Activated CD4-positive, alpha-beta T cell treated with anti-CD3 and anti-CD28 coated beads, Interleukin-2, amount 50 U/mL, for 4 hours (primary cell): ENCODE measurements at places on chromosomes 7 and 10.

DNA sequence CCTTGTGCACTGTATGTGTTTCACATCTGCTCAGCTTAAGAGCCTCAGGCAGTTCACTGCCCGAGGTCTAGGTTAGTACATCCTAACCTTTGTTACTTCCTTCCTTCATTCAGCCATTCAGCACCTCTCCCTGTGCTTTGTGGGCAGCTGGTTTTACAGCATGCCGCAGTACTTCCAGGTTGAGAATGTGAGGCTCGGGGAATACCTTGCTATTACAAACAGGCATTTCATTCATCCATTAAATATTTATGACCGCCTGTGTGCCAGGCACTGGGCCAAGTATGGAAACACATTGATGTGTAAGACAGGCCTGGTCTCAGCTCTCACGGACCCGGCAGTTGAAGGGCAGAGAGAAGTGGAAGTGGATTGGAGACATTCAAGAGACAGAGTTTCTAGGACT is 82.4 kb downstream of the SHH start:
- no peak for DNase-seq

GRCh38 chr10:28375399-28376354 is 72.8 kb upstream of the MPP7 start:
- no peak for DNase-seq

- DNase-seq, result no peak
Measured at GRCh38 chr7:107712896-107713295, 31.0 kb upstream of the CBLL1 start.

GRCh38 chr10:95475003-95475383 is 86.2 kb downstream of the SORBS1 start:
- DNase-seq, result no peak

DNA sequence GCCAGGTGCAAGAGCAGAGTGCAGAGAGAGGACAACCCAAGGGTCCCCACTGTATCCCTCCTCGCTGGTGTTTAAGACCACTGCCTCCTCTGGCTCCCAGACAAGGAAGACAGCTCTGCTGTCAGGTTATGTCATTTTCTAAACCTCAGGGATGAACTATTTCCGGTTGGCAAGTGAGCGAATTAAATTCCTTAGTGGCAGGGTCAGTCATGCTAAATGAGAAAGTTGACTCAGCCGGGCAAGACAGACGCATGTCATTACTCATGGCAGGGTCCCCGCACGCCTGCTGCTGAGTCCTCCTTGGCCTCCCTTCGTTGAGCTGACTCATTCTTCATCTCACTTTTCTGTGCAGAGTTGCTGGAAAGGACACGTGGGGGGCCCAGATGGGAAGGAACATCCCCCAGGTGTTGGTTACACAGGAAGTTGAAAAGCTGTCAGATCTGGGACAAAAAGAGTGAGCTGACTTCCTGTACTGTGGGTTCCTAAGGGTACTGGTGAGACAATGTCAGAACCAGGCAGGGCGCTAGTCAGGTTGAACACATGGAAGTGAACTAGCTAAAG is 47.1 kb upstream of the UCN3 start:
- peak; percentile 53 for DNase-seq

- no peak for DNase-seq
Measured at GRCh38 chr7:114802632-114803031, 119.3 kb upstream of the MDFIC start.

DNA sequence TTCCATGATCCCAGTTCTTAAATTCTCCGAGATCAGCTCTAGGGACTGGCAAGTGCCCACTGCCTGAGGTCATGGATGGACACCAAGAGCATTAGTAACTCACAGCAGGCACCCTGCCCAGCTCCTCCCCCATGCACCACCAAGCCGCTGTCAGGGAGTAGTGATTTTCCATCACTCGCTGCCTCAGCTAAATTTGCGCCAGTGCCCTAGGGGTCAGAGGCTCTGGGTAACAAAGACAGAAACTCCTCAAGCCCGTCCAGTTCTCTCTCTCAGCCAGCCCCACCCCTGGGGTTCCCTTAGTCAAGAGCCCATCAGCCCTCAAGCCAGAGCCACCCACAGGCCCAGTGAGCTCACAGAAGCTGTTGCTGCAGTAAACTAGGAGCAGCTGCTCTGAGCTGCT is 30.0 kb downstream of the PAX2 start:
- no peak for DNase-seq

GRCh38 chr10:77513781-77514331 is 123.8 kb downstream of the KCNMA1 start:
- no peak for DNase-seq

- DNase-seq, result no peak
Measured at GRCh38 chr7:39417642-39418041, 148.6 kb upstream of the YAE1 start.

GRCh38 chr7:2232766-2233520 is at the start of gene MAD1L1:
Gene MAD1L1, minus strand, starts transcription at chr7:2232945. Its CDS starts 2,812 bp downstream, at chr7:2230133.
- DNase-seq, result peak; percentile 83

DNA sequence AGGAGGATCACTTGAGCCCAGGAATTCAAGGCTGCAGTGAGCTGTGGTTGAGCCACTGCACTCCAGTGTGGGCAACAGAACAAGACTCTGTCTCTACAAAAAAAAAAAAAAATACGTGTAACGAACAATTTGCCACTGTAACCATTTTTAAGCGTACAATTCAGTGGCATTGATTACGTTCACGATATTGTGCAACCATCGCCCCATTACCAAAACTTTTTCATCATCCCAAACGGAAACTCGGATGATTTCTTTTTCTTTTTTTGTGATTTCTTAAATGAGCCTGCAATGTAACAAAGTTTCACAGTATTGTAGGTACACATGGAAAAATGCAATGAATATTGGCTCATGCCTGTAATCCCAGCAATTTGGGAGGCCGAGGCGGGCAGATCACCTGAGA is 9.5 kb downstream of the GRIFIN start:
- no peak for DNase-seq

DNA sequence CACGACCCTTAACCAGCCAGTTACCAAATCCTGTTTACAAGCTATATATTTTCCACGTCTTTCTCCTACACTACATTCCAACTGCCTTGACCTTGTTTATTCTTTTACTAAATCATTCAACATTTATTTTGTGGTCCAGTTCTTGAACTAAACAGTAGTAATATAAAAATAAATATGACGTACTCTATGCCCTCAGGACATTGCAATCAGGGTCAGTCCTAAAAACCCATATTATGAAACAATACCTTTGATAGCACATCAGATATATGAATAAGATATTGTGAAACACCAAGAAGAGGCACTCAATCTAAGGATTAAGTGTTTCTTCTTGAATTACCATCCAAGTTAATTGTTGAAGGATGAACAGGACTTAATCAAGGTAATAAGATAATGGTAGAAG is 52.5 kb upstream of the WNT16 start:
- DNase-seq, result no peak

DNA sequence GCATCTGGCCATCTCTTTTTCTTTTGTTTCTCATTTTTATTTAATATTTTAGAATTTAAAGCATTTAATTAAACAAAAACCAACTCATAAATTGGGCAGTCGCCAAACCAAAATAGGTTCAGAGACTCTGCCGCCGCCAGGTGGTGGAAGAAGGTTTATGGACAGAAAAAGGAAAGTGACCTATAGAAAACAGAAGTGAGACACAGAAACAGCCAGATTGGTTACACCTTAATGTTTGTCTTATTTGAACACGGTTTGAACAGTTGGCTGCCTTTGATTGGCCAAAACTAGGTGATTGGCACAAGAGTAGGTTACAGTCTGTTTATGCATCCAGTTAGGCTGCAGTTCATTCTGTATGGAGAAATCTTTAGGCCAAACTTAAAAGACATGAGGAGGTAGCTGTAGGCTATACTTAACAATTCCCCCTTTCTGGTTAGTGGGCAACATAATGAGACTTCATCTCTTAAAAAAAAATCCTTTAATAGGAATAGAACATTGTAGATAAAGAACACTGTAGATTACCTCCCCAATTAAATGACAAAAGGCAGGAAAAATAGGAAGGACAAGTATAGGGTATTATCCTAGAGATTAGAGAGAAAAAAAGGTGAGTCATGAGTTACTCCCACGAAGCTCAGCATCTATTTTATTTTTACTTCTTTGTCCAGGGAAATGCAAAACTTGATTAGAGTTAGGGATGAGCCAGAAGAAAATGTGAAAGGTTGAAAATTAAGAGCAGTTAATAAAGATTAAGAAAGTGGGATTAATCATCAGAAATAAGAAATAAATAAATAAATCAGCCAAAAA is 23.9 kb upstream of the CYCS start:
- DNase-seq, result no peak

- DNase-seq, result no peak
Measured at GRCh38 chr7:28837216-28837615, 120.9 kb downstream of the TRIL start.

GRCh38 chr7:139943401-139943800 is 114.3 kb downstream of the TBXAS1 start:
- no peak for DNase-seq

- DNase-seq, result no peak
Measured at GRCh38 chr7:125089171-125089570, 159.5 kb upstream of the POT1 start.

GRCh38 chr7:10034843-10035556 is 938.7 kb upstream of the PHF14 start:
- DNase-seq, result no peak

GRCh38 chr7:21538936-21539495 is 3.8 kb upstream of the DNAH11 start:
- no peak for DNase-seq

DNA sequence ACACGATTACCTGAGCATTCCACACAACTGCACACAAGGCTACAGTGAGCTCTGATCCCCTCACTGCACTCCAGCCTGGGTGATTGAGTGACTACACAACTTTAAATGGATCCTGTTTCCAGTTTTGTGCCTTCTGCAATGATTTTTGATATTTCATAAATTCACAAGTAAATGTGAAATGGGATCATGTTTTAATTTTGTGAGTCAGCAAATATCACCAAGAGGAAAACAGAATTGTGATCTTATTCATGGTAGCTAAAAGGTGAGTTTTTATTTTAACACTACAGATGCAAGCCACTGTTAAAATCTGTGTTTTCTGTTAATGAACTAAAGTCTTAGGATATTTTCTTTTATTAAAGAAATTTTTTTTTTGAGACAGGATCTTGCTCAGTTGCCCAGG is 11.4 kb downstream of the ICA1 start:
- DNase-seq, result no peak

DNA sequence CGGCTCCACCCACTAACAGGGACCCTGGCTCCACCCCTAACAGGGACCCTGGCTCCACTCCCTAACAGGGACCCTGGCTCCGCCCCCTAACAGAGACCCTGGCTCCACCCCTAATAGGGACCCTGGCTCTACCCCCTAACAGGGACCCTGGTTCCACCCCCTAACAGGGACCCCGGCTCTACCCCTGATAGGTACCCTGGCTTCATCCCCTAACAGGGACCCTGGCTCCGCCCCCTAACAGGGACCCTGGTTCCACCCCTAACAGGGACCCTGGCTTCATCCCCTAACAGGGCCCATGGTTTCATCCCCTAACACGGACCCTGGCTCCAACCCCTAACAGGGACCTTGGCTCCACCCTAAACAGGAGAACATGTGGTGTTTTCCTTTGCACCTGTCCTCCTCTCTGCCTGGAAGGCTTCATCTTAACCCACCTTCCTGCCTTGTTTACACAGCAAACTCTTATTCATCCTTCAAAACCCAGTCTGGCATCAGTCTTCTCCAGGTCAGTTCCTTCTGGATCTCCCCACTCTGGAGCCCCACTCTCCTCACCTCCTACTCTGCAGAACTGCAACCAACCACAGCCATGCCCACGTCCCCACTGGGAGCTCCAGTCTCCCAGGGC is 58.0 kb downstream of the CHST15 start:
- DNase-seq, result no peak

DNA sequence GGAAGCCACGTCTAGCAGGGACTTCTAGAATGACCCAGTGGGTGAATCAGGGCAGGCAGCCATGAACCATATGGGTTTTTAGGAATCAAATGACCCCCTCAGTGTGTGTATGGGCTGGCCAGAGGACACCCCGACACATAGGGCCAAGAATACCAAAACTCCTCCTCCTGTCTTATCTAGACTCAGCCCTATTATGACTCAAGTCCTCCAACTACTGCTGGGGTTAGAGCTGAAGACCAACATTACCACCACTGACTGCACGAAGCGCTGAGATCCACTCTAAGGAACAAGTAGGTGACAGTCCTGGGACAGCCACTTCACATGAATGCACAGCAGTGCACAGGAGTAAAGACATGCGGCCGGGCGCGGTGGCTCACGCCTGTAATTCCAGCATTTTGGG is 11.5 kb upstream of the SVOPL start:
- DNase-seq, result no peak

- no peak for DNase-seq
Measured at GRCh38 chr10:44898665-44899064, 12.5 kb upstream of the TMEM72 start.

DNA sequence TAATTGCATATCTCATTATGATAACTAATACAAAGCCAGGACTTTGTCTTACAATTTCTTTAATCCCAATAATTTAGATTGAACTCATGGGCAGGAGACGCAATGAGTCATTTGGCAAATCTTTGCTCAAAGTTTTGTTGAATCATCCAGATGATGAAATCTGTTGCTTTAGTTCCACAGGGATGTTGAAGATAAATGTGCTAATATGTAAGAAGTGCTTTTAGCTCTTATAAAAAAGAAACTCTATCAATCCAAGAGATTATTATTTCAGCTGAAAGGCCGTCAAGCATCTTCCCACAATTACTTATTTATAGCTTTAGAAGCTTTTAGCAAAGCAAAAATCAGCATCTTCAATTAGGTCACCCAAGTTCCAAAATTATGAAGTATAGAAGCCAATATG is 36.8 kb upstream of the ANK3 start:
- DNase-seq, result no peak

DNA sequence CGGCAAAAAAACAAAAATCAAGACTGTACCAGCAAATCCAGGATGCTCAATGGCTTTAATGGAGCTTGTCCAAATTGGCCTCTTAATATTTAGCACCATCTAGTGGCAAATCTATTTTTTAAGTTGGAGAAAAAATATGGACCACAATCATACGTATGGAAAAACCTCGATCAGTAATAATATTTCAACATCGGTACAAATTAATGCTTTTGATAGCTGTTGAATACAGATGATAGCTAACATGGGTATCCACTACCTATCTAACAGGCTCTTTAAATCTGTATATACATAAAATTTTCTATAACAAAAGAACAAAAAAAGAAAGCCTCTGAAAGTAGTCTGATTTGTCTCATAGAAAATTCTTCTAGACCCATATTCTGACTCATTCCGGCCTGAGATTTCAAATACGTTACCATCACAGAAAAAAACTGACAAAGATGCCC is 29.2 kb downstream of the COA1 start:
- DNase-seq, result no peak

DNA sequence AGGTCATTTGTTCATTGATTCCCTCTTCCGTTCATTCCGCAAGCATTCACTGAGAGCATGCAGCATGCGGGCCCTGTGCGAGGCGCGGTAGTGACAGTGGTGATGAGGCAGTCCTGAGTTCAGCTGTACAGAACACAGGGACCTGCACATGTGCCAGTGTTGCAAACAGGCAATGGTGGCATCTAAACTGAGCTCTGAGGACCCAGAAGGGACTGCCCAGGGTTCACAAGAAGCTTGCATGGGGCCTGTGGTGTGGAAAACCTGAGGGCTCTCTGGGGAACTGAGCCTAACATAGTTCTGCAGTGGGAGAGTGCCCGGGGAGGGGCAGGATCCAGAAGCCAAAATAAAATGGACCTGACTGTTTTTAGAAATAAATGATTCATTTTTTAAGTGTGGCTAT is 13.2 kb downstream of the ZNF488 start:
- no peak for DNase-seq

GRCh38 chr7:69668339-69668870 is 70.1 kb downstream of the AUTS2 start:
- DNase-seq, result no peak
